ENCODE measurements at places on chromosomes 5 and 9. TPM values are rescaled to one million over a fixed set of nuclear protein-coding genes. Genes with fewer than 3 reads are reported as not detected.

The KLHL9 gene
- 38.4 TPM for total RNA-seq

The FAM174A gene
- total RNA-seq = 16.5 TPM

GRCh38 chr9:135198144-135198543, 110.7 kb downstream of the OLFM1 start:
- DNase-seq = no peak

DNA sequence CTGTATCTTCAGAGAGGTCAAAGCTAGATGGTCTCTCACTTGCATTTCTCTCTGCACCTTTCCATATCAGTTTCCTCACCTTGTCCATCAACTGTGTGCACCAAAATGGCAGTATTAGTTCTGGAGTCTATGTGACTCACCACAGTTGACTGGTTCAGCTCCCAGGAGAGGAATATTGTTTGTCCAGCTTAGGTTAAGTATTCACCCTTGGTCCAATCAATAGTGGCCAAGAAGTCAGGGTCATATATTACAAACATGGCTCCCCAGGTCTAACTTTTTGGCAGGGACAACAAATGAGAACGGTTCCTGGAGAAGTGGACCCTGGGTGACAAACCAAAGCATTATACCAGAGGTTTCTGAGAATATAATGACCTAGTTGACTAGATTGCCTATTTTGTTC, 24.9 kb upstream of the CDC23 start:
- no peak for DNase-seq
